ENCODE measurements at places on chromosomes 11 and 22.

- H3K36me3 ChIP-seq, result no peaks in the 10 kb centered on the region
- no peak for DNase-seq
- H3K27ac ChIP-seq, result no peak overlapping the region
- no peaks in the 10 kb centered on the region for H3K27me3 ChIP-seq
- H3K4me1 ChIP-seq, result no peaks in the 10 kb centered on the region
- no peak overlapping the region for H3K4me3 ChIP-seq
Observed at GRCh38 chr11:125872138-125872491, 15.4 kb upstream of the HYLS1 start.

- no peak overlapping the region for H3K27ac ChIP-seq
- no peaks in the 10 kb centered on the region for H3K36me3 ChIP-seq
- no peak overlapping the region for H3K4me3 ChIP-seq
- H3K4me1 ChIP-seq, result no peaks in the 10 kb centered on the region
- no peaks in the 10 kb centered on the region for H3K27me3 ChIP-seq
Observed at GRCh38 chr11:122020902-122021301, 95.1 kb downstream of the BLID start.

DNA sequence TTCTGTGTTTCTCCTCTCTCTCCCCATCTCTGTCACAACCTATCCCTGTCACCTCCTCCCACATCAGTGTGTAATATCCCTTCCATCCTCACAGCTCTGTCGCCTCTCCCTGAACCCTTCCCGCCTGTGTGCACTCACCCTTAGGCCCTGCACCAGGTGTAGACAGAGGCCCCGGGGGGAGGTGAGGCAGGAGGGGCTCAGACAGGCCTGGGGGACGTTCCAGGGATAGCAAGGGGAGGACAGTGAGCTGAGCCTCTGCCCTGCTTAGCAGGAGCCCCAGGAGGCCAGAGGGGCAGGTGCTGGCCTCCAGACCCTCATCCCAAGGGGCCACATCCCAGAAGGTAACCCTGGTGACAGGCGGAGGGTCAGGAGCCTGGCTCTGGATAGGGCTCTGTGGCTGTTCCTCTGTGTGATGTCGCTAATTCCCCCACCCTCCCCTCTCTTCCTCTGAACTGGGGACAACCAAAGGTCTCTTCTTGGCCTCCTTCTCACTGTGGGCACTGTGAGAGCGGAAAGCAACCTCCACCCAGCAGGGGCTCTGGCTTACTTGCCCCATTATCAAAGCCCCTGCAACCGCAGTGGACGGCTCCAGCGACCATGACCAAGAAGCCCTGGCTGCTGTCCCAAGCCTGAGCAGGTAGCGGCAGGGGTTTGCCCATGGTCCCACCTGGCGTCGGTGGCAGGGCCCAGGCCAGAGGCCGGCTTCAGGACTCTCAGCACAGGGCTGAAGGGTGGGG lies 35.7 kb downstream of the KCNJ4 start:
- no peak overlapping the region for H3K27ac ChIP-seq
- H3K4me3 ChIP-seq, result no peak overlapping the region
- H3K36me3 ChIP-seq, result no peaks in the 10 kb centered on the region
- H3K4me1 ChIP-seq, result no peaks in the 10 kb centered on the region
- H3K27me3 ChIP-seq, result no peaks in the 10 kb centered on the region

GRCh38 chr22:30573594-30574094 lies 821 bp downstream of the GAL3ST1 start:
- H3K4me3 ChIP-seq, result no peak overlapping the region
- H3K27ac ChIP-seq, result no peak overlapping the region
- no peak for DNase-seq
- H3K36me3 ChIP-seq, result no peaks in the 10 kb centered on the region

GRCh38 chr11:60710482-60710881 lies 11.1 kb downstream of the MS4A8 start:
- H3K4me1 ChIP-seq, result no peaks in the 10 kb centered on the region
- H3K4me3 ChIP-seq, result no peak overlapping the region
- H3K27me3 ChIP-seq, result no peaks in the 10 kb centered on the region
- no peaks in the 10 kb centered on the region for H3K36me3 ChIP-seq
- H3K27ac ChIP-seq, result no peak overlapping the region

- no peaks in the 10 kb centered on the region for H3K36me3 ChIP-seq
- H3K4me3 ChIP-seq, result no peak overlapping the region
- no peak for DNase-seq
Observed at GRCh38 chr11:28581286-28582242, 473.4 kb downstream of the METTL15 start.

- H3K27ac ChIP-seq, result no peak overlapping the region
- DNase-seq, result no peak
- H3K4me1 ChIP-seq, result no peaks in the 10 kb centered on the region
- no peak overlapping the region for H3K4me3 ChIP-seq
- no peaks in the 10 kb centered on the region for H3K27me3 ChIP-seq
Observed at GRCh38 chr11:119993722-119994121, 144.2 kb downstream of the TRIM29 start.

GRCh38 chr11:131186629-131187101 lies 183.8 kb upstream of the NTM start:
- no peak overlapping the region for H3K4me3 ChIP-seq
- H3K4me1 ChIP-seq, result no peaks in the 10 kb centered on the region
- DNase-seq, result no peak

DNA sequence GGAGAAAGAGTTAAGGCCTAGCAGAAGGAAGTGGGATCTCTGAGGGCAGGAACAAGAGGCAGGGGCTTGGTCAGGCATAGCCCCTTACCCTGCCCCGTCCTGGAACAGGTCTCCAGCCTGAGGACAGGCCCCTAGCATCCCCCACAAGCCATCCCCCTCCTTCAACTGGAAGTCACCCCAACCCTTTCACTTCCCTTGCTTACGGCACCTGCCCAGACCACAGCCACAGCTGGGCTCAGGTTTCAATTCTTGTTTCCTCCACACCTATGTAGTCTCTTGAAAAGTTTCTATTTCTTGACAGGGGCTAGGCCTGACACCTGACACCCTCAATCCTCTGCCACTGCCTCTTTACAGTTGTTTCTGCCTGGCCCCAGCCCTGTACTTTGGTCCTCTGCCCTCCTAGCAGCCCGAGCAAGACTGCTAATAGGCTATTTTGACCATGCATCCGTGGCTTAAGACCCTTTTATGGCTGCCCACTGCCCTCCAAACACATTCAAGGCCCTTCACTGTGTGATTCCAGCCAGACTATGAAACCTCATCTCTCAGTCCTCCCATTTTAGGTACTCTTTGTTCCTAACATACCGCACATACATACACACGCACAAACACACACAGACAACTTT lies 10.9 kb upstream of the FCHSD2 start:
- no peak for DNase-seq
- no peaks in the 10 kb centered on the region for H3K36me3 ChIP-seq
- H3K27me3 ChIP-seq, result no peaks in the 10 kb centered on the region
- no peak overlapping the region for H3K27ac ChIP-seq

- H3K27me3 ChIP-seq, result peaks cover 25% of the 10 kb centered on the region
- no peak overlapping the region for H3K4me3 ChIP-seq
- no peak overlapping the region for H3K27ac ChIP-seq
- H3K4me1 ChIP-seq, result no peaks in the 10 kb centered on the region
- DNase-seq, result no peak
- no peaks in the 10 kb centered on the region for H3K36me3 ChIP-seq
Observed at GRCh38 chr22:44753189-44754042, 1.0 kb downstream of the ARHGAP8 start.

DNA sequence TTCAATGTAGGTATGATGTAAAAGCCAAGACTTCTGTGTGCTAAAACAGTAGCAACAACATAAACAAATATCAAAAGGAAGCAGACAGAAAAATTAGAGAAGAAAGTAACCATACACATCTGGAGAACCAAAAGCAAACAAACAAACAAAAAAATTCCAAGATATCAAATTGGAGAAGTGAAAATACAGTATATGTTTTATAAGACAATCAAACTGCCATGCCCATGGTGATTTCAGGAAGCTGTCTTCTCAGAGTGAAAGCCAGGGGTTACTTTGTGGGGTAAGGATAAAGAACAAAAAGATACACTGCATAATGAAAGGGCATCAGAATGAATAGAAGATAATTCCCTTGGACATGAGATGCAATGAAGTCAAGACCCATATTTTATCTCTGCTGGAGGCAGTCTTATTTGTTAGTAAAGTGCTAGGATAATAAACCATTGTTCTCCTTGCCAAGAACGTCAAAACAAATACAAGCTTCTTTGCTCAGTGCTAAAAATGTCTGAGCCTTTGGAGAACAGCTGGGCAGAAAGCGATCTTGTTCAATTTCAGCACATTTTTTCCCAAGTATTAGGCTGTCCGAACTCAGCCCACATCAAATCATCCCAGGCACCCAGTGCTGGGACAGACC lies 38.1 kb upstream of the LDLRAD3 start:
- peaks cover 12% of the 10 kb centered on the region for H3K4me1 ChIP-seq
- DNase-seq, result no peak
- no peak overlapping the region for H3K27ac ChIP-seq
- H3K4me3 ChIP-seq, result no peak overlapping the region
- H3K27me3 ChIP-seq, result no peaks in the 10 kb centered on the region

DNA sequence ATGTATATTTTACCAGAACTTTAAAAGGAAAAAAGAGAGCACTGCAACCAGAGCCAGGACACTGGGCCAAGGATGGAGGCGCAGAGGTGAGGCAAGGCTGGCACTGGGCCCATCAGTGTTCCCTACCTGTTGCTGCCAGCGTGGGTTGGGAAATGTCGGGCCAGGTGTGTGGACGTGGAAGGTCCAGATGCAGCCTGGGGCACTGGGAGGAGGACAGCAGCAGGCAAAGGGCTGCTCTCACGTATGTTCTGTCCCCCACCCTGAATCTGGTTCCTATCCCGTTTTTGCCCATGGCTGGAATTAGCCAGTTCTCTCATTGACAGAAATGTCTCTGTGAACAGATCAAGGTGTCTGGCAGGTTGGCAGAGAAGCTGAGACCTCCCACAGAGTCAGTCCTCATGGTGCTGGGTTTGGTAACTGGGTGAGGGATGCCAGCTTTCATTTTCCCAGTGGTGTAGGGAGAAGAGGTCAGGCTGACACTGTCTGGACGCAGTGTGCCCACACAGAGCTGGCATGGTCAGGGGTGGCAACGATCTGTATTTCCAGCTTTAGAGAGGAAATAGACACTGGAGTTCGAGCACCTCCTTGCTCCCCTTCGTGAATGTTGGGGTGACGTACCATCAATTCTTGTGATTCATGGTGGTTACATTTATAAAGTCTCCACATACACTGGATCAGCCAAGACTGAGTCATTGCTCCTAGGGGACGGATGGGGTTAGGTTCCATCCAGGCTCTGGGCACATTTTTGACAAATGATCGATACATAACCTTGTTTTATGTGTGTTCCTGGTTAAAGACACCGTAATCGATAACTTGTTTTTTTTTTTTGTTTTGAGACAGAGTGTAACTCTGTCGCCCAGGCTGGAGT lies 4.3 kb upstream of the PNPLA3 start:
- H3K4me1 ChIP-seq, result peaks cover 6% of the 10 kb centered on the region
- no peak overlapping the region for H3K27ac ChIP-seq
- H3K36me3 ChIP-seq, result no peaks in the 10 kb centered on the region
- no peak overlapping the region for H3K4me3 ChIP-seq
- H3K27me3 ChIP-seq, result no peaks in the 10 kb centered on the region

DNA sequence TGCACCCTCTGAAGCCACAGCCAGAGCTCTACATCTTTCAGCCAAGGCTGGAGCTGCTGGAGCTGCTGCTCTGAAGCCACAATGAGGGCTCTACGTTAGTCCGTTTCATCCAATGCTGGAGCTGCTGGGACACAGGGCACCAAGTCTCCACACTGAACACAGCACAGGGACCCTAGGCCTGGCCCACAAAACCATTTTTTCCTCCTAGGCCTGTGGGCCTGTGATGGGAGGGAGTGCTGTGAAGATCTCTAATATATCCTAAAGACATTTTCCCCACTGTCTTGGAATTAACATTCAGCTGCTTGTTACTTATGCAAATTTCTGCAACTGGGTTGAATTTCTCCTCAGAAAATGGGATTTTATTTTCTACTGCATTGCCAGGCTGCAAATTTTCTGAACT lies 441.4 kb upstream of the FAT3 start:
- no peaks in the 10 kb centered on the region for H3K27me3 ChIP-seq
- no peaks in the 10 kb centered on the region for H3K4me1 ChIP-seq
- no peak overlapping the region for H3K4me3 ChIP-seq
- H3K36me3 ChIP-seq, result no peaks in the 10 kb centered on the region
- no peak overlapping the region for H3K27ac ChIP-seq

DNA sequence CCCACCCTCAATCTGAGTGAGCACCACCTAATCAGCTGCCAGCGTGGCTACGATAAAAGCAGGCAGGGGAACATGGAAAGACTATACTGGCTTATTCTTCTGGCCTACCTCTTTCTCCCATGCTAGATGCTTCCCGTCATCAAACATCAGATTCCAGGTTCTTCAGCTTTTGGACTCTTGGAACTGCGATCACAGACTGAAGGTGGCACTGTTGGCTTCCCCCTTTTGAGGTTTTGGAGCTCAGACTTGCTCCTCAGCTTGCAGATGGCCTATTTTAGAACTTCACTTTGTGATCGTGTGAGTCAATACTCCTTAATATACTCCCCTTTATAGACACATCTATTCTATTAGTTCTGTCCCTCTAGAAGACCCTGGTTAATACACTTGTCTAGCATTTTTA lies 543.7 kb upstream of the RAG2 start:
- no peak overlapping the region for H3K27ac ChIP-seq
- no peaks in the 10 kb centered on the region for H3K4me1 ChIP-seq
- H3K27me3 ChIP-seq, result no peaks in the 10 kb centered on the region
- H3K4me3 ChIP-seq, result no peak overlapping the region
- H3K36me3 ChIP-seq, result no peaks in the 10 kb centered on the region

DNA sequence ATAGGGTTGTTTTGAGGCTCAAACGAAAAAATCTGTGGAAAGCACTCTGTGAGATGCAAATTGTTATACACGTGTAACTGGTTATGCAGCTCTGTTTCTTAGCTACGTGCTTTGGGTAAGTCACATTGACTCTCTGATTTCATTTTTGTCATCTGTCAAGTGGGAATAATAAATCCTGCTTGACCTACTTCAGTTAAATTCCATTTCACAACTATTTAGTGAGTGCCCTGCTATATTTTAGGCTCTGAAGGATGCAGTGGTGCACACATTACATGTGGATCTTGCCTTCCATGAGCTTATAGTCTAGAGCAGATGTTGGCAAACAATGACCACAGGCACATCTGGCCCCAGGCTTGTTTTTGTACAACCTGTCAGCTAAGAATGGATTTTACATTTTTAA lies 133.6 kb upstream of the PLET1 start:
- no peaks in the 10 kb centered on the region for H3K36me3 ChIP-seq
- no peak for DNase-seq
- H3K4me1 ChIP-seq, result no peaks in the 10 kb centered on the region
- H3K4me3 ChIP-seq, result no peak overlapping the region
- H3K27ac ChIP-seq, result no peak overlapping the region

GRCh38 chr11:27211370-27212127 lies 151.5 kb downstream of the CCDC34 start:
- H3K4me1 ChIP-seq, result peaks cover 30% of the 10 kb centered on the region
- H3K4me3 ChIP-seq, result no peak overlapping the region
- no peaks in the 10 kb centered on the region for H3K36me3 ChIP-seq
- no peak overlapping the region for H3K27ac ChIP-seq
- DNase-seq, result no peak
- no peaks in the 10 kb centered on the region for H3K27me3 ChIP-seq

DNA sequence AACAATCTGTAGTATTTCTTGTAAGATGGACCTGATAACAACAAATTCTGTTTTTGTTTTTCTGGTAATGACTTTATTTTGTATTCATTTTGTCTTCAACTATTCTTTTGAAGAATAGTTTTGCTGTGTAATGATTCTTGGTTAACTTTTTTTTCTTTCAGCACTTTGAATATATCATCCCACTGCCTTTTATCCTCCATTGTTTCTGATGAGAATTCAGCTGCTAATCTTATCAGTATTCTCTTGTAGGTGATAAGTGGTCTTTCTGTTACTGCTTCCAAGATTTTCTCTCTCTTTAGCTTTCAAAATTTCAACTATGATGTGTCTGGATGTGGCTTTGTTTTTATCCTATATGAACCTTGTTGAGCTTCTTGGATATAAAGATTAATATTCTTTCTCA lies 21.5 kb downstream of the GALNT18 start:
- H3K4me3 ChIP-seq, result no peak overlapping the region
- no peaks in the 10 kb centered on the region for H3K27me3 ChIP-seq
- H3K27ac ChIP-seq, result no peak overlapping the region
- H3K36me3 ChIP-seq, result no peaks in the 10 kb centered on the region

All from adrenal gland (tissue), 19 donors.